Aorta (tissue), 5 donors: ENCODE measurements at places on chromosomes 5 and 9. TPM values are rescaled to one million over a fixed set of nuclear protein-coding genes. Genes with fewer than 3 reads are reported as not detected.

- H3K4me1 ChIP-seq: no peaks in the 10 kb centered on the region
- H3K4me3 ChIP-seq: no peak overlapping the region
- H3K27me3 ChIP-seq: peaks cover 1% of the 10 kb centered on the region
- no peak for DNase-seq
- no peaks in the 10 kb centered on the region for H3K36me3 ChIP-seq
Observed at GRCh38 chr5:39437467-39437866, 12.7 kb upstream of the DAB2 start.

DNA sequence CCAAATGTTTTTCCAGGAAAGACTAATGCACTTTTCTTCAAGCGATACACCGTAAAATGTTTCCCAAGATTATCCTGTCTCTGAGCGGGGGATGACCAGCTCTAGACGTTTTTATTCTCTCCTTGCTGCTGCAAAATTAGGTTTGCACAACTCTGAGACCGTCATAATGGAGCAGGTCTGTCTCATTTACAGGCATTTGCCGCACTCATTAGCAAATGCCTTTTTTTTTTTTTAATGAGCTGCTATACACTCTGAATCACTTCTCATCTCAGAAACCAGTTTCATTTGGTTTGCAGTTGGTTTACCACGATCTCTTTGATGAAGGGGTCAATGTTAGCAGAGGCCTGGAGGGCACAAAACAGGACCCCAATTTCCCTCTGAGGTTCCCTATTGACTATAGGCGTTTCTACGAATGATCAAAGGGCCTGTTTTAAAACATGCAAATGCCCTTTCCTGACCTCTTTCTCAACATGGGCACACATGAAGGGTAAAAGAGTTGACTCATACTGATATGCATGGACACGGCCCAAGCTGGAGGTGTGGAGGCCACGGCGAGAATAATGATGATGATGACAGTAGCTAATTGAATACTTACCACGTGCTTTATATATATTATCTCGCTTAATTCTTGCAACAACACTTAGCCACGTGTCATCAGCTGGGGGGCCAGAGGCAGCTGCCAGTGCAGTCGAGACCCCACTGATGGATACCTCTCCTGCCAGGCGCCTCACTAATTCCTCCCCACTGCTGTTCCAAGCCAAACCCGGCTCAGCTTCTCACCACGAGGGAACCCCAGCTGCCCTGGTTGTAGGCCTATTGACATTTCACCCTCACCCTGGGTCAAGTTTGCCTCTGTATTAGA, 89.9 kb upstream of the PTCH1 start:
- no peak overlapping the region for H3K4me3 ChIP-seq
- H3K27me3 ChIP-seq: no peaks in the 10 kb centered on the region
- no peaks in the 10 kb centered on the region for H3K36me3 ChIP-seq
- no peak for DNase-seq
- H3K27ac ChIP-seq: no peak overlapping the region

- H3K27me3 ChIP-seq: no peaks in the 10 kb centered on the region
- H3K4me3 ChIP-seq: no peak overlapping the region
- DNase-seq: no peak
- H3K36me3 ChIP-seq: no peaks in the 10 kb centered on the region
- H3K4me1 ChIP-seq: no peaks in the 10 kb centered on the region
Observed at GRCh38 chr9:125663127-125663526, 43.9 kb downstream of the MAPKAP1 start.

GRCh38 chr5:98664736-98665135, 108.7 kb upstream of the RGMB start:
- no peak overlapping the region for H3K4me3 ChIP-seq
- H3K36me3 ChIP-seq: no peaks in the 10 kb centered on the region
- DNase-seq: no peak
- H3K27me3 ChIP-seq: no peaks in the 10 kb centered on the region

- H3K27me3 ChIP-seq: no peaks in the 10 kb centered on the region
- H3K4me1 ChIP-seq: no peaks in the 10 kb centered on the region
- H3K27ac ChIP-seq: no peak overlapping the region
- DNase-seq: no peak
Observed at GRCh38 chr9:125523681-125524080, 183.3 kb downstream of the MAPKAP1 start.

GRCh38 chr9:75624998-75625397, 265.5 kb upstream of the PCSK5 start:
- DNase-seq: no peak
- no peak overlapping the region for H3K27ac ChIP-seq
- no peaks in the 10 kb centered on the region for H3K36me3 ChIP-seq
- H3K27me3 ChIP-seq: no peaks in the 10 kb centered on the region
- H3K4me1 ChIP-seq: no peaks in the 10 kb centered on the region
- H3K4me3 ChIP-seq: no peak overlapping the region

DNA sequence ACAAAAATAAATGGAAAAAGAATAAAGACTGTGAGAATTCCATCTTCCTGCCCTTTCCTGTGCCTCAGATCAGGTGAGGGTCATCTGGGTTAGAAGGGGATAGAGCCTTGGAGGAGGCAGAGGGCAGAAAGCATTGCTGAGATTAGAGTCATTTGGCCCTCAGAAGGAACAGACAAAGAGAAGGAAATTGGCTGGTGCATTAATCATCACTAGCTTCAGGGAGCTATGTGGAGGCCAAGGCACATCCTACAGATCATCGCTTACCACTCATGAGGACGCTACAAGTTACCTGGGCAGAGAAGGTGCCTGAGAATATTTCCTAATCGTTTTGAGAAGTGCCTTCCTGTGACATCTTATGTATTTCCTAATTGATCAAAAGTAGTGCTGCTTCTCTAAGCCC, 74.5 kb downstream of the C7 start:
- DNase-seq: no peak
- no peaks in the 10 kb centered on the region for H3K27me3 ChIP-seq
- H3K36me3 ChIP-seq: no peaks in the 10 kb centered on the region
- H3K27ac ChIP-seq: no peak overlapping the region
- H3K4me3 ChIP-seq: no peak overlapping the region

DNA sequence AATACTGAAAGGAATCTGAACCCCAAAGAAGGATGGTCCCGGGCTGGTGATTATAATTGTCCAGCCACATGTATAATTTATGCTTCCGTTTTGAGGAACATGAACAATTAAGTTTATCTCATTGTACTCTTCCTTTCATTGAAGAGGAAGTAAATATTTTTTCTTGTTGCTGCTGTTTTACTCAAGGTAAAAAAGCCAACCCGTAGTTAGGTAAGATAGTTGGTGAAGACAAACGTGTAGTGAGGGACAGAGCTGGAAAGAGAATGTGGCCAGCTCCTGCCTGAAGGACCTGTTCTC, 5.1 kb downstream of the RCL1 start:
- no peak overlapping the region for H3K4me3 ChIP-seq
- peaks cover 8% of the 10 kb centered on the region for H3K4me1 ChIP-seq
- H3K36me3 ChIP-seq: no peaks in the 10 kb centered on the region
- no peak for DNase-seq

DNA sequence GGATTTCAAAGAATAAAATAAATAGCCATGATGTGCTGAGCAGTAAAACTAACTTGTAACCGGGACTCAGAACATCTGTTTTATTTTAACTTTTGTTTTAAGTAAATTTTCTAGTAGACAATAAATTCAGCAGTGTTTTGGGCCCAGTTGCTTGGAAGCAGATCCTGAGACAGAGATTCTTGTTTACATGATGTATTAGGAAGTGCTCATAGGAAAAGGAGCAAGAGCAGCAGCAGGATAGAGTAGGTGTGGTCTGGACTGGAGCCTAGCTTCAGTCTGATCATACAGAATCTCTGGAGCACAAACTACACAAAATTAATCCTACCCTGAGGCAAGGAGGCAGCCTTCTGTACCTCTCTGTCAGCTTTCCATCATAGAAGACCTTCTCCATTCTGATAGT, 139.2 kb upstream of the CCNH start:
- DNase-seq: no peak
- no peak overlapping the region for H3K27ac ChIP-seq
- no peaks in the 10 kb centered on the region for H3K27me3 ChIP-seq
- no peak overlapping the region for H3K4me3 ChIP-seq

- no peaks in the 10 kb centered on the region for H3K27me3 ChIP-seq
- H3K4me3 ChIP-seq: no peak overlapping the region
- no peak overlapping the region for H3K27ac ChIP-seq
- no peaks in the 10 kb centered on the region for H3K36me3 ChIP-seq
- DNase-seq: peak; percentile 26
- no peaks in the 10 kb centered on the region for H3K4me1 ChIP-seq
Observed at GRCh38 chr9:134940236-134941208, 22.8 kb upstream of the FCN1 start.

- H3K27ac ChIP-seq: no peak overlapping the region
- H3K36me3 ChIP-seq: no peaks in the 10 kb centered on the region
- peak; percentile 76 for DNase-seq
- H3K27me3 ChIP-seq: no peaks in the 10 kb centered on the region
Observed at GRCh38 chr5:140802781-140803271, 2.0 kb downstream of the PCDHA3 start.

DNA sequence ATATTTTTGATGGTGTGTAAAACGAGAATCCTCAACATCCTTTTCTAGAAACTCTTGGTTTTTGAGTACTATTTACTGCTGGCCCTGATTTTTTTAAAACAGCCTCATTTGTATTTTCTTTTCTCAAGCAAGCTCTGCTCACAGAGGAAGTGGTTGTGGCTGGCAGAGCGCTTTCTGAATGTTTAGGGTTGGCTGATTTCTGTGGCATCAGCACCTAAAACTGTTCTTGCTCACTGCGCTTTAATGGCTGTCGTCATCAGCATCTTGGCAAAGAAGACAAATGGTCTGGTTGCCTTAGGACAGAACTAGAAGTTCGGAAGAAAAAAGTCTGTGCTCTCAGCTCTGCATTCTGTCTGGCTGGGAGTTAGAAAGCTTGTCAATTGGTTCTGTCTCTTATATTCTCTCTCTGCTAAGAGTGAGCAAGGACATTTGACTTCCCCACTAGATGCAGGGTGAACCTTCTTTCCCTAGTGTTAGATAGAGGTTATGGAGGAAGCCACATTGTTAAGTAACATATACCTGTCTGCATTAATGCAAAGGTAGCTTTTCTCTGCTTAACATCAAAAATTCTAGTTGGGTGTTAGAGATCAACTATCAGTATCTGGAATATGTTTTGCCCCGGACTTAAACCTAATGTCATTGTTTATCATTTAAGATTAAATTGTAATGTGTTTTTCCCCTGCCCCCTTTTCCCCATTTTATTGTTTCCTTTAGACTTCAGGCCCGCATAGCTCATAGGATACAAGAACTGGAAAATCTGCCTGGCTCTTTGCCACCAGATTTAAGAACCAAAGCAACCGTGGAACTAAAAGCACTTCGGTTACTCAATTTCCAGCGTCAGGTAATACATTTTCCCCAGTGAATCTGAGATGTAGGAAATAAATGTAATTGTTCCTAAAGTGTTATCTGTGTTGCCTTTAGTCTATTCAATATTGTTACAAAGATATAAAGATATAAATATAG, 39.0 kb downstream of the SMARCA2 start:
- no peaks in the 10 kb centered on the region for H3K27me3 ChIP-seq
- peaks cover 6% of the 10 kb centered on the region for H3K36me3 ChIP-seq
- no peak overlapping the region for H3K4me3 ChIP-seq
- peak; percentile 66 for DNase-seq
- no peaks in the 10 kb centered on the region for H3K4me1 ChIP-seq
- H3K27ac ChIP-seq: peak overlapping the region; percentile 36

DNA sequence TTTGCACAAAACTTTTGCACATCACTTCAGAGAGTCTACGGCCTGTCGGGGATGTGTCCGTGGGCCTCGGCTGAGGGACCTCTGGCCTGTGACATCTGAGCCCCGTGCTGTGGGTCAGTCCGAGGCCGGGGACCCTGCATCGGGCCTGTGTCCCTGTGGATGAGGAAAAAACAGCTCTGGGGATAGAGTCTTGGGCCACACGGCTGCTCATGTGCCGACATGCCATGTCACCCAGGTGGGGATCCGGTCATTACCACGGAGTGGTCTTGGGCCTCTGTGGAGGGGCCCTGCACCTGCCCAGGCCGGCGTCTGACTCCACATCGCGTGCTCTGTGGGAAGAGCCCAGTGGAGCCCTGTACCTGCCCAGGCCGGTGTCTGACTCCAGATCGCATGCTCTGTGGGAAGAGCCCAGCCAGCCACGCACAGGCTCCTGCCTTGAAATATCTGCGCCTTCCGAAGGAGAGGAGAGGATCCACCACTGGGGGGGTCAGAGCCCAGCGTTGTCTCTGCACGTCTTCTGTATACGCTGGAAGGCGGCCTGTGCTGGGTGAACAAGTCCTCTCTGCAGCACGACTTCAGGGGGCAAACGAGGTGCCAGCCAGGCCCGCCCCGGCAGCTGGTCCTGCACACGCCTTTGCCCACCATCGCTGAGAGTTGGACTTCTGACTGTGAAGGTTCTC, 27.5 kb upstream of the IRX4 start:
- no peaks in the 10 kb centered on the region for H3K36me3 ChIP-seq
- no peak overlapping the region for H3K4me3 ChIP-seq
- no peak for DNase-seq
- H3K27ac ChIP-seq: no peak overlapping the region
- no peaks in the 10 kb centered on the region for H3K27me3 ChIP-seq
- H3K4me1 ChIP-seq: no peaks in the 10 kb centered on the region

Gene TAS2R1
- total RNA-seq: not detected

Gene LCN9
- not detected for total RNA-seq

Gene DDX4
- not detected for total RNA-seq

GRCh38 chr5:72711351-72711750, 105.1 kb upstream of the TNPO1 start:
- DNase-seq: no peak
- no peaks in the 10 kb centered on the region for H3K4me1 ChIP-seq
- no peaks in the 10 kb centered on the region for H3K27me3 ChIP-seq
- no peak overlapping the region for H3K4me3 ChIP-seq
- no peaks in the 10 kb centered on the region for H3K36me3 ChIP-seq

Gene HMCN2
- 14.8 TPM for total RNA-seq

DNA sequence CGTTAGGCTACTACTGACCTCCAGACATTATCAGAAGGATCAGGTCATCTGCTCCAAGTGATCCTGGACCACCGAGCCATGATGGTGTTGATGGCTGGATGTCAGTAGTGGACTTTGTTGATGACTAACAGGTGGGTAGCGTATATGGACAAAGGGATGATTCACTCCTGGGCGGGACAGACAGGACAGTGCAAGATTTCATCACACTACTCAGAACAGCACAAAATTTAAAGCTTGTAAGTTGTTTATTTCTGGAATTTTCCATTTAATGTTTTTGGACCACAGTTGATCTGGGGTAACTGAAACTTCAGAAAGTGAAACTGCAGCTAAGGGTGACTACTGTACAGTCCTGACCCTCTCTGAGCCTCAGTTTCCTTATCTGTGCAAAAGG, 12.7 kb downstream of the PDGFRB start:
- no peak overlapping the region for H3K4me3 ChIP-seq
- no peak for DNase-seq
- H3K27ac ChIP-seq: peak overlapping the region; percentile 87

Gene GOLGA2
- 163 TPM for total RNA-seq

Gene OMD
- 36.4 TPM for total RNA-seq
